ENCODE measurements at places on chromosomes 6 and 20.

DNA sequence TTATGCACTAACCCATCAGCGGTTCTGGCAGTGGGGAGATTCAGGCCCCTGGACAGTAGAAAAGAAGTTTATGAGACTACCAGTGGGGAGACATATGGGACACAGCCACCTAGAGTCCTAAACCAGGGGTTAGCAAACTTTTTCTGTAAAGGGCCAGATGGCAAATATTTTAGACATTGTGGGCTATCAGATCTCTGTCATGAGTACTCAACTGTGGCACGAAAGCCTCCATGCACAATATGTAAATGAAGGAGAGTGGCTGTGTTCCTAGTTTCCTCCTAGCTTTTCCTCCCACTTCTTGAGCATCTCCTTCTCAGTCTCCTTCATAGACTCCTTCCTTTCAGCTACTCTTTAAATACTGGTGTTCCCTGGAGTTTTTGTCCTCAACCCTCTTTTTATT, 3.3 kb upstream of the HLA-DMA start:
- DNase-seq = no peak

GRCh38 chr6:11163932-11164331, 52.4 kb upstream of the ERVFRD-1 start:
- DNase-seq = no peak

GRCh38 chr6:45676380-45676779, 298.6 kb upstream of the SUPT3H start:
- DNase-seq = no peak

DNA sequence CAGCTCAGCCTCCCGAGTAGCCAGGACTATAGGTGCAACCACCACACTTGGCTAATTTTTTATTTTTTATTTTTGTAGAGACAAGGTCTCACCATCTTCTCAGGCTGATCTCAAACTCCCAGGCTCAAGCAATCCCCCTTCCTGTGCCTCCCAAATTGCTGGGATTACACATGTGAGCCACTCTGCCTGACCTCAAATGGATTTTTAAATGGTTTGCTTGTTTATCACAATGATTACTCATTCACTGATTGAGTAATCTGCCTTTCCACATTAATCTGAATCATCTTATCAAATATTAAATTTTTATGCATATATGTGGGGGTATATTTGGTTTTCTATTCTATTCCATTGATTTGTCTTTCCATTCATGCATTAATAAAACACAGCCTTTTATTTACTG, 9.4 kb upstream of the KHDC1L start:
- DNase-seq = no peak

- no peak for DNase-seq
Observed at GRCh38 chr6:14673201-14673600, 555.6 kb downstream of the CD83 start.

- DNase-seq = peak; percentile 23
Observed at GRCh38 chr6:97136626-97137358, 146.2 kb downstream of the MMS22L start.

DNA sequence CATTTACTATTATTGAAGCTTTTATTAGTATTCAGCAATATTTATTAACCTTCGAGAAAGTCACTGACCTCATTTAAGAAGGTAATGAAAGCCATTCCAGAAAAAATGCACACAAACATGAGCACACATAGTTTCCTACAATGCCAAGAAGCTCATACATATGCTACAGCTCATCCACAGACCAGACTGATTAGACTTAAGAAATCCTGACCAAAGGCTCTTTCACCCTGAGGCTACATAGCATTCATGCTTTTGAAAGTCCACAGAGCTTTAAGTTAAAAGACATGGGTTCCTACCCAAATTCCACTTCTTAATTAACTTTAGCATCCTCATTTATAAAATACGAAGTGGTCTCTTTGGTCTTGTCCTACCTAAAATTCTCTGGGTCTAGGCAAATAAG, 430.4 kb downstream of the TBC1D32 start:
- DNase-seq = no peak

DNA sequence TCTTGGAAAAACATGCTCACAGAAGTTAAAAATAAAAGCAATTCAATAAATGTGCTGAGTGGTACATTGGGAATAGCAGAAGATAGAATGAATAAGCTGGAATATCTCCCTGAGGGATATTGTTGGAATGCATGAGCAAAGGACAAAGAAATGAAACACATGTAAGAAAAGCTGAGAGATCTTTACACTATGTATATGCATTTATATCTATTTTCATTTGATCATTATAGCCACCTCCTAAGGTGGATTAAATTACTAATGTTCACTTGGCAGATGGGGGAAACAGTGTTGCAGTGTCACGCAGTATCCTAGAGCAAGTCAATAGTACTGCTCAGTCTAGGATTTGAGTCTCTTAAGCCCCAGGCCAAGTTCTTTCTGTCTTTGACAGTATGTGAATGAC, 542.0 kb upstream of the MARCKS start:
- DNase-seq = no peak

- DNase-seq = peak; percentile 73
Observed at GRCh38 chr6:912871-913835, 220.2 kb upstream of the EXOC2 start.

DNA sequence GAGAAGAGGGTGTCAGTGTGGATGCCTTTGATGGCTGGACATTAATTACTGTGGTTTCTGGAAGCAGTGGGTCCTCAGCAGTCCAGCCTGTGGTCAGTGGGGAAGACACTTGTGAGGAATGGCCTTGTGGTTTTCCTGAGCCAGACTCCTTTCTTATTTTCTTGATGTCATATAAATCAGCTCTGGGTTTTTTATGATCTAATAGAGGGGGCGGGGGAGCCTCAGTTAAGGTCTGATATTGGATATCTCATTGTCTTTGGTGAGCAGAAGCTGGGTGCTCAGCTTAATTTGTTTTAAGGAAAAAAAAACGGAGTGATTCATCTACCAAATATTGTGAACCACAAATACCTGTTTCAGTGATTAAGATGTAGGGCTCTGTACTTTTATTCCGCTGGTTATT, 62.1 kb downstream of the OTOR start:
- DNase-seq = no peak

DNA sequence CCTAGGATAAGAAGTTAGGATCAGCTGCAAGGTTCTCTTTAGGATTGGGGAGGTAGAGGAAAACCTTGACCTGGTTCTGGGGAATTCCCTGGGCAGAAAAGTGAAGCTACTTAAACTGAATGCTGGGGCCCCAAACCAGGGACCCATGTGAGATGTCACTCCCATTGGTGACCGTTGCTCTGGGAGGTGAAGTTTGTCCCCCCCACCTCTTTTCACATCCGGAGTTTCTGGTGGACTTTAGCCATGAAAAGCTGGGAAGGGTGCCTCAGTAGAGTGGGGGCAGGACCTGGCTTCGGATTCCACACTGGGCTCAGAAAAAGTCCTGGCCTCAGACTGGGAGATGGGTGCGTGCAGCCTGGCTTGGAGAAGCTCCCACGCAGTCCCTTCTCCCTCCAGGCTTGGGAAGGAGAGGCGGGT, 13.2 kb downstream of the TJAP1 start:
- DNase-seq = no peak
